HuH-7 (cell line): ENCODE measurements at places on chromosomes 16 and 17.

- no peak for DNase-seq
Measured at GRCh38 chr17:76517638-76518038, 16.4 kb upstream of the RHBDF2 start.

GRCh38 chr17:63967953-63968352, 4.8 kb downstream of the SCN4A start:
- DNase-seq = no peak

- no peak for DNase-seq
Measured at GRCh38 chr16:3788711-3789374, 71.5 kb upstream of the TRAP1 start.

- DNase-seq = no peak
Measured at GRCh38 chr17:28645576-28645939, 600 bp upstream of the BLTP2 start.
